GM10248 (cell line): ENCODE measurements at places on chromosomes 16 and 17.

- DNase-seq, result peak; percentile 76
These were observed 38.6 kb downstream of the USP10 start for GRCh38 chr16:84738255-84739038.

- DNase-seq, result no peak
These were observed 52.1 kb upstream of the BPTF start for GRCh38 chr17:67773246-67773645.

DNA sequence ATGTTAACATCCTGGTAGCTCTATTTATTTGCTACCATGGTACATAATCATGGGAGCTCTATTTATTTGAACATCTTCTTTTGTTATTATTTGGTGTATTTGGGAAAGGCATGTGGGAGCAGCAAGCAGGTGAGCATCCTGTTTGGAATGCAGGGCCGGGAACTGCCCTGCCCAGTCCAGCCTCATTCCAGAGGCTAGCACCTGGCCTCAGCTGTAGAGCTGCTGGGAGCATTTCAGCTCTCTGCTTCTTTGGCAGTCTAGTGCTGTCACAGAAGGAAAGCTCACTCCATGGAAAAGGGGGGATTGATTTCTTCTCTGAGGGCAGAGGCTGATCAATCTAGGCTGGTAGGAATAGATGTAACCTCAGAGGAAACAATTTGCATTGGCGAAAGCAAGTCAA lies 112.5 kb downstream of the WWOX start:
- DNase-seq, result no peak

- DNase-seq, result no peak
These were observed 116.5 kb downstream of the SALL1 start for GRCh38 chr16:51034481-51035109.

DNA sequence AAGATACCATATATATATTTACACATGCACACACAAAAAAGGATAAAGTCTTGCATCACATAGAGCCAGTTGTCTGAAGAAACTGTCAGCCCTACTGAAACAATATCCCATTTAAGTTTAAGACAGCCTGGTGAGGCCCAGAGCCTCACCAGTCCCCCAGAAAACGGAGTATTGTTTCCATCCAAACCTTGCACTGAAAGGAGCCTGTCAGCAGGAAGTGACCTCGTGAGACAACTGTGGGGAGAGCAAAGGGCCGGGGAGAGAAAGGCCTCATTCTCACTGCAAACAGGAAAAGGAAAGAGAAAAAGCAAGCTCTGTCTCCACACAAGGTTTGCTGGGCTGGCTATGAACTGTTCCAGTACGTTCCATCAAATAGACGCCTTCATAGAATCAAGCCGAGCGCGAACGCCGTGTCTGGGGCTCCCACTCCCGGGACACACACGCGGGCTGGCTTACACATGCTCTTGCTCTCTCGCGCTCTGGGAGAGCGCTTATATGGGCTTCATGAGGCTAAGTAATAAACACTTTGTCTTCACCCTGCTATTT lies 44.4 kb upstream of the ZFHX3 start:
- no peak for DNase-seq
